NCI-H2107 (cell line): ENCODE measurements at places on chromosomes 7 and 10.
A peak's percentile ranks its signal among the peaks of the same experiment; 100 is the strongest.

GRCh38 chr7:65444205-65444842 lies 70.7 kb downstream of the ZNF92 start:
- DNase-seq, result no peak

DNA sequence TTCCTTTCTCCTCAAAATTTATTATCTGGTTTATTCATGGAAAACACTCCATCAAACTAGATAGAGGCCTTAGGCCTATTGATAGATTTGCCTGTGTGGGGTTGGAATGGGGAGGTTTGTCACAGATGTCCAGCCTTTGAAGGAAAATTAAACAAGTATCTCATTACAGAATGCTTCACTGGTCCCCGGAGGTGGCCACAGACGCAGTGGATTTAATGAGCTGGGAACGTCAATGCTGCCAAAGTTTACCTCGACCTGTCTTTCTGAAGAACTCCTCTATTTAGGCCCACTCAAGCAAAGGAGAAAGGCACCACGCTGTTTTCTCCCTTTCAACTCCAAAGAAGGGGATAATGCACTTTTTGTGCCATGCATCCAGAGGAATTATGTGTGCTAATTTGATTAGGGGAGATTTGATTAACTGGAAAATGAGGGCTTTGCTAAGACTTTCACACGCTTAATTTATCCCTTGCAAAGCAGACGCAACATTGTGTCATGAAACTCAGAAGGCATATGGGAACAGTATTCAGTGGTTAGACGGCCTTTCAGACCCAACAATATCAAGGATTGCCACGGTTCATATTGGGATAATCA lies 558.8 kb upstream of the GALNT17 start:
- DNase-seq, result no peak

DNA sequence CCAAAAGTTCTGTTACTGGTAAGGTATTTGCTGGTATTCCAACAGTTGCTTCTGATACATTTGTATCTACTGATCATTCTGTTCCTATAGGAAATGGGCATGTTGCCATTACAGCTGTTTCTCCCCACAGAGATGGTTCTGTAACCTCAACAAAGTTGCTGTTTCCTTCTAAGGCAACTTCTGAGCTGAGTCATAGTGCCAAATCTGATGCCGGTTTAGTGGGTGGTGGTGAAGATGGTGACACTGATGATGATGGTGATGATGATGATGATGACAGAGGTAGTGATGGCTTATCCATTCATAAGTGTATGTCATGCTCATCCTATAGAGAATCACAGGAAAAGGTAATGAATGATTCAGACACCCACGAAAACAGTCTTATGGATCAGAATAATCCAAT lies 131.0 kb downstream of the AASS start:
- DNase-seq, result no peak

DNA sequence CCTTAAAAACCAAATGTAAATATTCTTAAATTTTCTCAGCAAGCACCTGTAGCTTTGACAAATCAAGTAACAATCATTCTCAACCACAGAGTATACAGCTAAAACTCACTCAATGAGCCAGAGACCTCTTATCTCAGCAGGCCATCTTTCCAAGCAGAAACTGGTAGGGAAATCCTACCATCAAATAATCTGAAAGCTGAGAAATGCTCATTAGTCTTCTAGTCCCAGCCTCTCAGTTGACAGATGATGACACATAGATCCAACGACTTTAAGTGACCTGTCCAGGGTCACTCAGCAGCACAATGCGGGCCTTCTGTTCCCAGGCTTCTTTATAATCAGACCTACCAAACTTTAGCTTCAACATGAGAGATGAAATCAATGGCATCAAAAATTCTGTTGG lies 184.6 kb downstream of the SGMS1 start:
- no peak for DNase-seq

DNA sequence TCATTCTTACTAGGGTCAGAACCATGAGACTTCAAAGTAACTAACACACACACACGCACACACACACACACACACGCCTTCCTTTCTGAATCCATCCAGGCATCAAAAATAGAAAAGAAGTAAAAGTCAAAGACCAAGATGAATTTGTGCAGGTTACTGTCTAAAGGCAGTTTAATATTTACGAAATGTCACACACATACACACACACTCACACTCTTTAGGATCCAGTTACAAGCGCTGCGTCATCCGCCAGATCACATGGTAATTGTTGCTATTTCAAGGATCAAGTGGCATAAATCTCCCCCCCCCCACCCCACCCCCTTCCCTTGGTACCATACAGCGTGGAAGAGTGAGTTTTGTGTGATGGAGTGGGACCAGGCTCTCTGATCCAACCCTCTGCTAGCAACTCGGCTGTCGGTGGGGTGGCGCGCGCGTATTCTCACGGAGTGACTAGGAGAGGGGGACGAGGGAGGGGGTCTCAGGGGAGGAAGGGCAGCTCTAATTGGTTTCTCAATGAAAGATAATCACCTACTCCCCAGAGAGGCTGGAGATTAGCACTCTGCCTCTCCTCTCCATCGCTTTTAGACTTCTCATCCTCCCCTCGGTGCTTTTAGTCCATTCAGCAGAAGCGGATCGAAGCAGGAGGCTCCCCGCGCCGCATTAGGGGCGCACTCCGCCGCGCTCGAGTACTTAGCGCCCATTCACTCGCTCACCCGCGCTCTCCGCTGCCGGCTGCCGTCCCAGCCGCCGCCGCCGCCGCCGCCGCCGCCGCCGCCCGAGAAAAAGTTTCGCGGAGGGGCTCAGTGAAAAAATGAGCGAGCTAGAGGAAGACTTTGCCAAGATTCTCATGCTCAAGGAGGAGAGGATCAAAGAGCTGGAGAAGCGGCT lies 83.5 kb upstream of the PRKG1 start:
- DNase-seq, result no peak

DNA sequence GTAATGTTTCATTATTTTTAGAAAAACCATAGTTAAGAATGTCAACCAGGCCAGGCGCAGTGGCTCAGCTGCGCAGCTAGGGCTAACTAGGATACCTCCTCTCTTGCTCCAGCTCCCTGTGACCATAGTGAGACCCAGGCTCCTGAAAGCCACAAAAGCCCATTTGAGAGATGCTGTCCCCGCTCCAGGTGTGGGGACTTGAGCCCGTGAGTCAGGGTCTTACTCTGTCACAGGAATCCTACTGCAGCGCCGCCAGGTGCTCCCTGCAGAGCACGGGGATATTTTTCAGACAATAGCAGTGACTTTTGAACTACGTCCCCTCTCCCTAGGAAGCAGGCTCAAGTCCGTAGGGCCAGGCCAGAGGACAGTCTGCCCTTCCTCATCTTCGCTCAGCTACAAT lies 75.6 kb upstream of the NRBF2 start:
- no peak for DNase-seq

- DNase-seq, result no peak
These were observed 122.8 kb downstream of the BAMBI start for GRCh38 chr10:28800144-28800543.

DNA sequence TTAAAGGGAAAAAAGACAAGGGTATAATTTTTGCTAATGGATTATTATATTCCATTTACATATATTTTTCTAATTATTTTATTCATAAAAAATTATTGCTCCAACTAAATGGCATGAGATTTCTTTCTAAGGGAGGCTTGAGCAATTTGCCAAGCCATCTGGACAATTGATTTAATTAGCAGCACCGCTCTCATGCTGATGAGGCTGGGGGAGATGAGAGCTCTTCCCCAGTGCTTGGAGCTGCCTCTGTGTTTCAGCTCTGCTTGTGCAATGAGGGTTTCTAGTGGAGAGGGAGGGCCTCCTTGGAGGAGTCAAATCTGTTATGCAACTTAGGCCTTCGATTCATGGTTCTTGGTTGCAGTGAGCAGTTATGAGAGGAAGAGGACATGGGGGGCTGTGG lies 574.3 kb downstream of the TCERG1L start:
- no peak for DNase-seq

GRCh38 chr7:124085179-124085578 lies 52.3 kb upstream of the TMEM229A start:
- no peak for DNase-seq

- DNase-seq, result no peak
These were observed 42.0 kb downstream of the LYZL2 start for GRCh38 chr10:30587522-30588031.

DNA sequence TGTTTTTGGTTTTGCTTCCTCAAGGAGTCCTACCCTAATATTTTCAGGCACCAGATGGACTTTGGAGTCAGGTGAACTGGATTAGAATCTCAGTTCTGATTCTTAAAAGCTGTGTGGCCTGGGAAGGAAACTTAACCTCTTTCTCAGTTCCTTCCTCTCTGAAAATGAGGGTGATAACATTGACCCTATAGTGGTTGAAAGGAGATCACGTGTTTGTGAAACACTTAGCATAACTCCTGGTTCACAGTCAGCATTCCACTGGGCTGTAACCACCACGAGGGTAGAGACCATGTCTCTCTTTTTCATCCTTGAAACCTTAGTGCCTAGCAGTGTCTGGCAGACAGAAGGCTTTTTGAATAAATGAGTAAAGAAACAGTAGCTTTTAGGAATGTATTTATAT lies 16.7 kb downstream of the LSMEM1 start:
- DNase-seq, result no peak

DNA sequence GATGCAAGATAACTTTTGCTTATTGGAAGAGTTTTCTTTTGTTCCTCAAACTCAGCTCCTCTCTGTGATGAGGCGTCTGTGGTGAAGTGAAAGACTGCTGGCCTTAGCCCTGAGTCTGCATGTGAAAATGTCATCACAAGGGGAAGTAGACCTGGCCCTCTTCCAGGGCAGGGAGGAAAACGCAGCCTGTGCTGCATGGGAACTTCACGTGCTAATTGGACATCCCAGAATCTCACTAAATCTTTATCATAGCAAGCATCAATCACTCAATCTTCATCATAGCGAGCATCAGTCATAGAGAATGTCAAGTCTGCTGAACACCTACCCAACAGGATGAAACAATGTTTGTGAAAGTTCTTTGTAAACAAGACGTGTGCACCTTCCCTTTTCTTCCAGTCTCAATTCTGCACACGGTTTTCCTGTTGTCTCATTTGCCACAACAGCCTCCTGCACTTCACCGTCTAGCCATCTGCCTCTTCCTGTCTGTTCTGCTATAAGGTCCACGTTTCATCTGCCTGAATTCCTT lies 314.6 kb downstream of the FRMD4A start:
- DNase-seq, result no peak

DNA sequence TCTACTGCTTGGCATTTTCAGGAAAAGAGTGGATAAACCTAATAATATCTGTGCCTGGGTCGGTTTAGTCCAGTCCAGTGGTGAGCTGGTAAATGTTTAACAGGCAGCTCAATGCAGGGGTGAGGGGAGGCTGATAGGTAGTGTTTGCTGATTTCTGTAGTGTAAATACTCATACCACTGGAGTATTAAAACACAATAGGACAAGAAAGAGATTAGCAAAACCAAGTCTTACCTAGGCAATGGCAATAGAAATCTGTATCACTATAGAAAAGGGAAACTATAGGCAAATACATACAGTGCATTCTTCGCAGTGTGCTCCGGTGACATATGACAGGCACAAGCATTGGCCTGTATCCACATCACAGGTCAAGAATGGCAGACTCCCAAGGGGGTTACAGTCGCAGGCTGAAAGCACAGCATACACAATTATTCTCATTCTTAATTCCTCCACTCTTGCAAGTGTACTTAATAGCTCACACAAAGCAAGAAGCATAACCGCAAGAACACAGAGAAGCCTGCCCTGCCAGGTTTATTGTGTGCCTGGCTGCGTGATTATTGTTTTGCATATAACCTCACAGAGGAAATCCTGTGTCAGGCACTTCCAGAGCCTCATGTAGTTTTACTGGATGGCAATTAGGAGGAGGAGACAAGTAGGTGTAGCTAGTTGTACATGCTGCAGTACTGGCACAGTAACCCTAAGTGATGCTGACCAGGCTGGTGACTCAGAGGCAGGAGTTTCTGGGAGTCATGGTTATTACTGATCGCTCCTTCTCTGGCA lies 35.0 kb downstream of the LAMB4 start:
- peak; percentile 69 for DNase-seq

DNA sequence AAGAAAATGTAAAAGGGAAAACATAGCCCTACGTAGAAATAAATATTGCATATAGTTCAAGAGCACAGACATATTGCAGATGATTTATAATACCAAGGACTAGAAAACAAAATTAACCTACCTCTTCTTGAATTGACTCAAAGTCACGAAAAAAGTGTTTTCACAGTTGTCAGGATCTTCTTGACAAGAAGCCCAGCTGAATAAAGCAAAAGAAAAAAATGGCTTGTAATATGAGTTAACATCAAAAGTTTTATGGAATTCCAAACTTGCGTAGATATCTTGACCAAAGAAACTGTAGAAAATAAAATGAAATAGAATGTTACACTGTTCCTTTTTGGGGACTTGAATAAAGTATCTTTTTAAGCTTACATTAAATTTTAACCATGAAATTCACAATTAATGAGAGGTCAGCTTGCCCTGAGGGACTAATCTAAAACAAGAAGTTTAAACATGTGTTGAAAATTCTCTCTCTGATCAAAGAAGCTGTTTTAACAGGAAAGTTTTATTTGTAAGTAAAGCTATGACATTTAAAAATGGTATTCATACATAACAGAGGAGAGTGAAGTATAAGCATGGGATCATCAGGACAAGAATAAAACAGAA lies 133.1 kb upstream of the SEMA3C start:
- DNase-seq, result no peak

GRCh38 chr7:136018104-136018503 lies 40.9 kb upstream of the MTPN start:
- DNase-seq, result no peak

DNA sequence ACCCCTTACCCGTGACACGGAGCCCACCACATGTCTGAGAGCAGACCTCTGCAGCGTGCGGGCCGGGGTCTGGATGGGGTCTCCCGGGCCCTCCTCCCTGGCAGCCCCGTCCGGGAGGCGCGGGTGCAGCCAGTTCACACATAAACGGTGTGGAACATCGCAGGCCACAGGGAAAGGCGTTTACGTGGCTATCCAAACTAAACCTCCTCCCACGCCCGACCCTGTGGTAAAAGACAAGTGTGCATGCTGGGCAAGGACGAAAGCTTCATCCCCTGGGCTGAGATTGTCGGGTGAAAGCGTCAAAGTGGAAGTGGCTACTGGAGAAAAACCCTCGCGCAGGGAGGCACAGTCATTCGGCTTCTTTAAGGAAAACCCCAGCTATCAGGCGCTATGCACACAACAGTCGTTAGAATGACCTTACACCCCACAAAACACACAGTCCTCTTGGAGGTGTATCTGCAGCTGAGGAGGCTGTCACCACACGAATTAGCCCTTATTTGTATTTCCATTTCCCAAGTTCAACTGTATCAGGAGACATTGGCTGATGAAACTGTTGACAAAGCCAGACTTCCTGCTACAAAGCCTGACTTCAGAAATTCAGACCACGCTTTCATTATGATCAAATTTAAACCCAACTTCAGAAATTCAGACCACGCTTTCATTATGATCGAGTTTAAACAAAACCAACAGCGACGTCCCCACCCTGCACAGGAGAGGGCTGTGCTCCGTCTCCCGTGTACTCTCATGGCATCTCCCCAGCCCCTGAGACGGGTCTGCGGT lies 15.3 kb downstream of the GPER1 start:
- DNase-seq, result no peak

DNA sequence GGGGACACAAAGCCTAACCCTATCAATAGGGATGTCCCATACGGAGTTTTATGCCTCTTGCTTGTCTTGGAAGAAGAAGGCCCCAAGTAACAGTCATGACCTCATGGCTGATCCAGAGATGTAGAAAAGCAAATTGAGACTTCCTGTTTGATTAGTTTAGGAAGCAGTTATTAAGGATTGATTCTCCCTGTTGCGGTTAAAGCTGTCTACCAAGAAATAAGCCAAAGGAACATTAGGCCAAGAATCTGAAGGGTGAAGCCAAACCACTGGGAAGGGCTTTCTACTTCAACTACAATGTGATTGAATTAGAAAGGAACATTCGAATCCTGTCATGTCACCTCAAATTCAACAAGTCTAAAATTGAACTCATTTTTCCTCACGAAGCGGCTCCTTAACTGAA lies 60.5 kb upstream of the AGBL3 start:
- no peak for DNase-seq
